ENCODE measurements at places on chromosomes 3 and 15.
A peak's percentile ranks its signal among the peaks of the same experiment; 100 is the strongest.

DNA sequence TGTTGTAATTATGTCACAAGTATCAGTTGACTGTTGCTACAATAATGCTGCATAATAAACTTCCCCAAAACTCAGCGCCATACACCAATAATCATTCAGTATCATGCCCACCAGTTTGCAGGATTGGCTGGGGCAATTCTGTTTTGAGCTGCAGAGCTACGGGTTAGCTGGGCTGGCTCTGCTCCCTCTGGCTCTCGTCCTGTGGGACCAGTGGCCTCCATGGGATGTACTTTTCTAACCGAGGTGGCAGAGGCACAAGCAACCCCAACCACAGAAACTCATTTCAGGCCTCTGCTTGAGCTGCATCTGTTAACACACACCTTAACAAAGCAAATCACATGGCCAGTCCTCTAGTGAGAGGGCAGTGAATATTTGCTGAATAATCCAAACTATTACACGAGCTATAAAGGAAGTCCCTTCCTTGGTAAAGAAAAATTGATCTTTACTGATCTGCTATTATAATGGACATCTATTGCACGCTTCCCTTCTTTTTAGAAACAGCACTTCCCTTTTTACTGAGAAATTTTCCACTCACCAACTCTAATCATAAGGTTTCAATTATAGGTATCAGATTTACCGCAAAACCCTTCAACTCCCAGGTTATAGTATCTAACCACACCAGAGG lies 10.9 kb upstream of the BCL2A1 start:
- DNase-seq = no peak

GRCh38 chr3:142723665-142723967 lies 218 bp upstream of the TRPC1 start:
- no peak for DNase-seq

DNA sequence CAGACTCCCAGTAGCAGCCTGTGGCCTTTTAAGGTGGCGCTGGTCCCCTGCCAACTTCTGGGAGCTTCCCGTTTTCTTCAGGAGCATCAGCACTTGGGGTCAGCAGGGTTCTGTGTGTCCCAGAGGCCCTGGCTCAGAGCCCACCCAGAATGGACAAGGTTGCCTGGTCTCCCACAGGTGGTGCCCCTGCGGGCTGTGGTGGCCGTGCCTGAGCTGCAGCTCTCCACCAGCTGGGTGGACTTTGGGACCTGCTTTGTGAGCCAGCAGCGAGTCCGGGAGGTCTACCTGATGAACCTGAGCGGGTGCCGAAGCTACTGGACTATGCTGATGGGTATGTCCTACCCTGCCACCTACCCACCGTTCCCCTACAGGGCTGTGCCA lies 15.5 kb downstream of the ACAA1 start:
- no peak for DNase-seq

DNA sequence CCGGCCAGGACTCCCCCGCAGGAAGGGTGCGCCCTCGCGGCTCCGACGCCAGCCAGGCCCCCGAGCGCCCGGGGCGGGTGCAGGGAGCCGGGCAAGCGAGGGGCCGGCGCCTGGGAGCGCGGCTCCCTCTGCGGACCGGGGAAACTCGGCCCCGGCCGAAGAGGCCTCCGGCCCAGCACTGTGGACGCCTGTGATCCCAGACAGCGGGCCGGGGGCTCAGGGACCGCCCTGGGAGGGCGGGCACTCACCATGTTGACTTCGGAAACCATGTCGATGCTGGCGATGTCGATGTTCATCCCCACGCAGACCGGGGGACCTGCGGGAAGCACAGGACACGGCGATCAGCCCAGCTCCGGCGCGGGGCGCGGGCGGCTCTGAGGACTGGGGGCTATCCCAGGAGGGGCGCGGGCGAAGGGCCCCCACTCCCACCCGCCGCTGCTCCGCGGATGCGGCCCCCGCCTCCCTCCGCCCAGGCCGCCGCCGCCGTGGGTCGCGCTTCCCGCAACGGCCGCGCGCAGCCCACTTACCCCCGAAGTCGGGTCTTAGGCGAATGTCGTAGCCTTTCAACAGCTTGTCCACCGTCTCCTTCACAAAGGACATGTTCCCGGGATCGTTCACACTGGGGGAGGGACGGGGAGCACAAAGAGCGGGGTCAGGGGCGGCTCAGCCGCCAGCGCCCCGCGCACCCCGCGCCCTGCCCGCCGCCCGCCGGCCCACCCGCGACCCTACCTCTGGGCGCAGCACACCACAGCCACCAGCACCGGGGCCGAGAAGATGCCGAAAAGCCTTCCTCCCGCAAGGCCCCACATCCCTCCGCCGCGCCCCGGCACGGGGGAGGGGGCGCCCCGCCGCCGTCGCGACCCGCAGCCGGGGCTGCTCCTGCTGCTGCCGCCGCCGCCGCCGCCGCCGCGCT lies at the start of gene GABRB3:
TSS of gene GABRB3 (minus strand) at position 913 of the 913 bp plus-strand sequence.
- DNase-seq = peak; percentile 2

DNA sequence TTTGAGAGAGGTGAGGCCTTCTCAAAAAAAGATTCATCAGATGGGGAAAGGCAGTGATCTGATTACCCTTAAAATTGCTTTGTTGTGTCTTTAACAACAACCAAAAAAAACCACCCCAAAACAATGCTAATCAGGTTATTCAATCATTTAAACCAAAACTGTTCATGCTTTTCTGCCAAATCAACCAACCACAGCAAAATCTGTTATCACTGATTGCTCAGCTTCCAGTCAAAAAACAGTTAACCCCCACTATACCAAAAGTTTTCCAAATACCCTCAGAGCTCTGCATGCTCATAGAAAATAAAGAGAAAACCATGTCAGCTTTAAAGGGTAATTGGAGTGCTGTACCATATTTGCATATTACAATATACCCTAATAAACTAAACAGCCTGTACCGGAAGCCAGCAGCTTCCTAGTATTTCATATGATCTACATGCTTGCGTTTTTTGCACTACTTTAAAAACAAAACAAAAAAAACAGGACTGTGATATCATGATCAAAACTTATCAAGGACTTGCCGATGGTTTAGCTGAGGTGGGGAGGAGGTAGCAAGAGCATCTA lies 22.8 kb downstream of the SATB1 start:
- DNase-seq = no peak
